IMR-90 (cell line): ENCODE measurements at places on chromosomes 7 and 10. TPM values are rescaled to one million over a fixed set of nuclear protein-coding genes. Genes with fewer than 3 reads are reported as not detected.

C10orf62 gene
- not detected in 2 replicates for polyA plus RNA-seq

RBP3 gene
- not detected in 2 replicates for polyA plus RNA-seq

HBP1 gene
- 19.0 and 27.1 TPM in 2 replicates for polyA plus RNA-seq

OR6V1 gene
- polyA plus RNA-seq: not detected in 2 replicates

SFR1 gene
- 2.0 and 2.3 TPM in 2 replicates for polyA plus RNA-seq

LLCFC1 gene
- not detected in 2 replicates for polyA plus RNA-seq

FOXI2 gene
- not detected in 2 replicates for polyA plus RNA-seq

PTN gene
- polyA plus RNA-seq: 186 and 187 TPM in 2 replicates

DNA sequence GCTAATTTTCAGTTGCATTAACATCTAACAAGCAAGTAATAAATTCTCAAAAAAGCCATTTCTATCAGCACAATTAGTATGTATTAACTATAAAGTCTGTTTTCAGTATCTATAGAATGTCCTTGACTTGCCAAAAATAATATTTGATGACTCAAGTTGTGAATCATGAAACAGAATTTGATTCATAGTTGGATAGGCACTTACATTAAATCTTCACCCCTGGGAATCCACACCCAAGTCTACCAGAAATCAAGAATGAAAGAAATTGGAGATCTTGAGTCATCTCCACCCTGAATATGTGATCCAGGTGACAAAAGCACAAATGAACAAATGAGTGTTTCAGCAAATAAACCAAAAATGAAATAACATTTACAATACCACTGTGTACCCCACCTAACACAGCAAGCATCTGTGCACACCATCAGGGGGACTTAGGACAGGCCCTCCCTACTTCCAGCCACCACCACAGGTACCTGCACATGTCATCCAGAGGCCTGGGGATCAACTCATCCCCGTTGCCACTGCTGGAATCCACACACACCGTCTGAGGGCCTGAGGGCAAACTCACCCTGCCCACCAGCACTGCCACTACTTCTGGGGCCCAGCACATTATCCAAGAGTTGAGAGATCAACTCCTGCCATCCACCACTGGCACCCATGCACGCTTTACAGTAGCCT lies 160.1 kb downstream of the MTERF1 start:
- H3K4me3 ChIP-seq: no peak overlapping the region
- H3K27me3 ChIP-seq: no peaks in the 10 kb centered on the region
- no peak overlapping the region for H3K27ac ChIP-seq
- no peaks in the 10 kb centered on the region for H3K36me3 ChIP-seq
- H3K4me1 ChIP-seq: no peaks in the 10 kb centered on the region

DNA sequence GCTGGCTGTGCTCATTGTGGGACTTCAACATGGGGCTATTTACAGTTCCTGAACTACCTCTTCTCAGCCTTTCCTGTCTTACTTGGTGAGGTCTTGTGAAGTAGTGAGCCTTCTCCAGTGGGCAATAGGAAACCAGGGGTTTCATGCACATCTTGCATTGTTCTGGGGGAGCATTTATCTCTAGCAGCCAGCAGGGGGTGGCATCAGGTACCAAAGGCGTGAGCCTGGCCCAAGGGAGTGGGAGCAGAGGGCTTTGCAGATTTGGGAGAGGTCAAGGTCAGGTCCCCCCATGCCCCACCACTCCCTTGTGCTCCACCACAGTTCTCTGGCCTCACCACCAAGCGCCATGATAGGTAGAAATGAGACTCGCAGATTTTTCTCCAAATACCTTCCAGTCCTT lies 85.4 kb upstream of the NPTX2 start:
- DNase-seq: no peak
- H3K4me3 ChIP-seq: no peak overlapping the region
- no peaks in the 10 kb centered on the region for H3K36me3 ChIP-seq
- no peaks in the 10 kb centered on the region for H3K27me3 ChIP-seq

DNA sequence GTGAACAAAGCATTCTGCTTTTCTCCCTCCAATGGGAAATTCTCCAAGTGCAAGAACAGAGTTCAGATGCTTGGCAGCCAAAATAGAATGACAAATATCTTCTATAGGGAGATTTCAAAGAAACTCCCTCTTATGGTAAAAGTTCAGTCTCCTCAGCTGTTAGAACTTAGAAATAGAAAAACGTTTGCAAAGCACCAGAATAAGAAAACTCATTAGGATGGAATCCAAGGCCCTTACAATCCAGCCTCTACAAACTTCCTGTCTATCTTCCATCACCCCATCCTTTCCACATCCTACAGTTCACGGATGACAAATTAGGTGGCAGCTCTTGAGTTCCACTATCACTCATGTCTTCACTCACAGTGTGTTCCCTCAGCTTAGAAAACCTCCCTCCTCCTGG lies 25.7 kb downstream of the FAM13C start:
- peak overlapping the region; percentile 94; the same call in 1 of the 2 replicates for H3K27ac ChIP-seq
- H3K36me3 ChIP-seq: no peaks in the 10 kb centered on the region
- no peak overlapping the region for H3K4me3 ChIP-seq
- DNase-seq: peak; percentile 74

GRCh38 chr10:87650838-87651589 lies 8.7 kb upstream of the PAPSS2 start:
- no peaks in the 10 kb centered on the region for H3K36me3 ChIP-seq
- no peaks in the 10 kb centered on the region for H3K27me3 ChIP-seq
- no peak overlapping the region for H3K27ac ChIP-seq
- H3K4me1 ChIP-seq: no peaks in the 10 kb centered on the region

DNA sequence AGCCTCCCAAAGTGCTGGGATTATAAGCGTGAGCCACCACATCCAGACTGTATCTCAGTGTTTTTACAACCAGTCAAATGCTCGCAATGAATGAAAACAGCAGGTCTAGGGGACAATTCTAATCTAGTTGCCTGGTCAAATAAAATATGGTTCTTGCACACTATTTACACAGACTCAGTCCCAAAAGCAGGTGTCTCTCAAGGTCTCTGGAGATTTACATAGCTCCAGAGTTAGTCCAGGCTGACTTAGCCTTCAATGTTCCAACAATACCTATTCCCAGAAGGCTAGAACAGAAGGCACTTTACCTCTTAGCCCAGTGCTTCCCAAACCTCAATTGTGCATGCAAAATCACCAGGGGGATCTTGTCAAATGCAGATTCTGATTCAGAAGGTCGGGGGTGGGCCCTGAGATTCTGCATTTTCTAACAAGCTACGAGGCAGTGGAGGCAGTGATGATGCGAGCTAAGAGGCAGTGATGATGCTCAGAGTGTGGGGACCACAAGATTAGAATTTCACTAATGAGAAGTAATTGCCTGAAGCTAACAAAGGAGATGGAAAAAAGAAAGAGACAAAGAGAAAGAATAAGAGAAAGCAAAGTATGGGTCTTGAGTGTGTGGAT lies 6.4 kb downstream of the KIAA1549 start:
- H3K27ac ChIP-seq: no peak overlapping the region
- DNase-seq: no peak
- no peaks in the 10 kb centered on the region for H3K27me3 ChIP-seq
- no peak overlapping the region for H3K4me3 ChIP-seq
- no peaks in the 10 kb centered on the region for H3K36me3 ChIP-seq

DNA sequence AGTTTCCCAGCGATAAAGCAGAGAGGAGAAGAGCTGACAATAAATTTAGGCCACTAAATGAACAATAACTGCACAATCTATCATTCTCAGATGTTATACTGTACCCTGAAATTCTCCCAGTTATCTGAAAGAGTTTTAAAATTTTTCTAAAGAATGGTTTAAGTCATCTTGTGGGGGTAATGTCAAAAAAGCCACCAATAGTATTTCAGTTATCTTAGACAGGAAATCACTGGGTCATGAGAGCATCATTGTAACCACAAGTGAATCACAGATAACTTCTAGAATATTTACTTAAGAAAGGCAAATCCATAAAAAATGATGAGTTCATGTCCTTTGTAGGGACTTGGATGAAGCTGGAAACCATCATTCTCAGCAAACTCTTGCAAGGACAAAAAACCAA lies 147.1 kb downstream of the DNAJB9 start:
- no peaks in the 10 kb centered on the region for H3K36me3 ChIP-seq
- no peak overlapping the region for H3K4me3 ChIP-seq
- H3K4me1 ChIP-seq: no peaks in the 10 kb centered on the region

GRCh38 chr10:27736396-27736795 lies 9.2 kb downstream of the MKX start:
- no peak overlapping the region for H3K4me3 ChIP-seq
- H3K27me3 ChIP-seq: peaks cover 4% of the 10 kb centered on the region
- DNase-seq: peak; percentile 34
- H3K36me3 ChIP-seq: no peaks in the 10 kb centered on the region
- H3K4me1 ChIP-seq: no peaks in the 10 kb centered on the region

DNA sequence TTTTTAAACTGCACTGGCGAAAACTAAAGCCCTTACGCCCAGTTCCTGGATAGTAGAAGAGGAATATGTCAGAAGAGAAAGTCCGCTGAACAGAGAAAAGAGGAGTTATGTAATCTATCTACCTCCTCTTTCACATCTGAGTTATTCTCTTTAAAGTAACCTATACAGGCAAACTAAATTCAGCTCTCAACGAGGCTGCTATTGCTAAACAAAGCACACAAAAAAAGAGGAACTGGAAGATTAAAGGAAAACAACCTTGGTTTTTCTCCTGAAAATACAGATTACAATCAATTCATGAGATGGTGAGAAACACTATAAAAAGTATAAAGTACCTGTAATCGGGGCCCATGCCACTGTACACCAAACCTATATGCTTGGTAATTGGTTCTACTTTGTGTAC lies 5.8 kb downstream of the PSMA2 start:
- no peak overlapping the region for H3K27ac ChIP-seq
- H3K36me3 ChIP-seq: peaks cover 21% of the 10 kb centered on the region
- DNase-seq: no peak
- peaks cover 2% of the 10 kb centered on the region; the same call in 1 of the 2 replicates for H3K4me1 ChIP-seq

DNA sequence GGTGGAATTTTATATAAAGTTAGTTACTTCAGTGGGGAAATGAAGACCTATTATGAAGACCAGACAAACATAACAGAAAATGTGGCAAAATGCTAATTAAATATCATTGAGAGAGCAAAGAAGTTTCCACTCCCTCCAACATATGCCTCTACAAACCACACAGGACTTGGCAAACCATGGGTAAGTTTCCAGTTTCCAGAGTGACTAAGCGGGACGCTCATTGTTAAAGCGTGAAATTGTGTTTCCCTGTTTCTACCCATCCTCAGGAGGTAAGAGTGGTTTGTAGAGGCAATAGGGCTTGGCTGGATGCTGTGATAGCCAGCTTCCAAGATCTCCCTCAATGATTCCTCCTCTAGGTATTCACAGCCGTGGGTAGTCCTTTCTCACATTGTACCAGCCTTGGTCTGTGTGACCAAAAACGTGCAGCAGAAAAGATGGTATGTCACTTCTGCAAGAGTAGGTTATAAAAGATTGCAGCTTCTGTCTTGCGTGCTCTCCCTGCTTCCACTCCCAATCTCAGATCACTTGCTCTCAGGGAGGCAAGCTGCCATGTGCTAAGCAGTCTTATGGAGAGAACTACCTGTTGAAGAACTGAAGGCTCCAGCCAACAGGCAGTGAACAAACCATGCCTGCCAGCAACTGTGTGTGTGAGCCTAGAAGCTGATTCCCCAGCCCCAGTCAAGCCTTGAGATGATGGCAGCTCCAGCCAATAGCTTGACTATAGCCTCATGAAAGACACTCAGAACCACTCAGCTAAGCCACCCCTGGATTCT lies 35.7 kb downstream of the CBX3 start:
- no peaks in the 10 kb centered on the region for H3K36me3 ChIP-seq
- no peak for DNase-seq
- H3K27ac ChIP-seq: no peak overlapping the region

- peak; percentile 70 for DNase-seq
- H3K36me3 ChIP-seq: peaks cover 20% of the 10 kb centered on the region
- H3K4me1 ChIP-seq: peaks cover 35% of the 10 kb centered on the region
- no peaks in the 10 kb centered on the region for H3K27me3 ChIP-seq
- no peak overlapping the region for H3K4me3 ChIP-seq
Observed at GRCh38 chr10:79268161-79268601, 79.1 kb upstream of the PPIF start.

GRCh38 chr10:116408719-116409118 lies 18.9 kb upstream of the PNLIPRP3 start:
- DNase-seq: no peak
- H3K4me1 ChIP-seq: no peaks in the 10 kb centered on the region
- H3K4me3 ChIP-seq: no peak overlapping the region
- no peaks in the 10 kb centered on the region for H3K27me3 ChIP-seq
- no peaks in the 10 kb centered on the region for H3K36me3 ChIP-seq
- no peak overlapping the region for H3K27ac ChIP-seq

DNA sequence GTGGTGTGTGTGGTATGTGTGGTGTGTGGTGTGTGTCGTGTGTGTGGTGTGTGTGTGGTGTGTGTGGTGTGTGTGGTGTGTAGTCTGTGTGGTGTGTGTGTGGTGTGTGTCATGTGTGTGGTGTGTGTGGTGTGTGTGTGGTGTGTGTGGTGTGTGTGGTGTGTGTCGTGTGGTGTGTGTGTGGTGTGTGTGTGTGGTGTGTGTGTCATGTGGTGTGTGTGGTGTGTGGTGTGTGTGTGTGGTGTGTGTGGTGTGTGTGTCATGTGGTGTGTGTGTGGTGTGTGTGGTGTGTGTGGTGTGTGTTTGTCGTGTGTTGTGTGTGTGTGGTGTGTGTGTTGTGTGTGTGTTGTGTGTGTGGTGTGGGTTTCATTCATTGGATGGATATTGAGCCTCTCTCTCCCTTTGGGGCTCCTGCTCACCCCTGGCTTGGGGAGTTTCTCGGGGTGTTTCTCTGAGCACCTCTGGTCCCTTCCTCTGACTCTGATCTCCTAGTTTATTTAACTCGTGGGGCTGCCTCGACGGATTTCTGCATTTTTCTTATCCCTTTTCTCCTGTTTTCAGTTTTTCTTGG lies 145.8 kb downstream of the DNAJB6 start:
- H3K36me3 ChIP-seq: no peaks in the 10 kb centered on the region
- H3K27ac ChIP-seq: no peak overlapping the region
- no peak overlapping the region for H3K4me3 ChIP-seq
- H3K27me3 ChIP-seq: no peaks in the 10 kb centered on the region
- H3K4me1 ChIP-seq: no peaks in the 10 kb centered on the region

DNA sequence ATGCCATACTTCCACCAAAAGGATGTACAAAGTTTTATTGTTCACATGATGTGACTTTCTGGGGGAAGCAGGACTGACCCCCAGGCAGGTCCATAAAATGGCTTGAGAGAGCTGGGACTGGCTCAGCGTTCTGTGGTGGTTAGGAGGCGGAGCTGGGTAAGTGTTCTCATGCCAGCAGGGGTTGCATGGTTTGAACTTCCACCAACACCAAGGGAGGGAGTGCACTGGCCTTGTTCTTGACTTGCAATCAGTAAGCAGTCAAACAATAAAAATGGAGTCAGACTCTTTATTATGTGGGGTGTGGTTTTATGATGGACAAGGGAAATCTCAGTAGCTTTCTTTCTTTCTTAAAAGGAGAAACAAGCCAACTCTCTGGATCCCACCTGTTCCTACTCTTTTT lies 95.4 kb upstream of the PRR15 start:
- no peaks in the 10 kb centered on the region for H3K4me1 ChIP-seq
- no peaks in the 10 kb centered on the region for H3K27me3 ChIP-seq
- no peak overlapping the region for H3K27ac ChIP-seq
- no peak overlapping the region for H3K4me3 ChIP-seq
- DNase-seq: no peak

DNA sequence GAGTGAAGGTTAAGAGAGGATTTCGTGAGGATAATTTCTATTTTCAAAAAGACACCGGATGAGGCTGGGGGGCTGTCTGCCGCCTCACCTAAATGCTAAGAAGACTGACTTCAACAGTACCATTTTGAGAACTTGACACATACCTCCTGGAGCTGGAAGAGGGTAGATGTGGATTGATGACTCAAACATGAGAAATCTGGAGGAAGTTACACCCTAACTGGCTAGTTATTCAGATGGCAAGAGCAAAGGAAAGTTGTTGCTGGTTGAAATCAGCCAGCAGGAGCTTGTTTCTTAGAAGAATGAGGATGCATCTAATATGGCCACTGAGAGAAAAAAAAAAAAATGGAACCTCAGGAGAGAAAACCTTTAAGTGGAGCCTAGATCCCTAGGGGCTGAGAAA lies 76.2 kb upstream of the KIAA1217 start:
- H3K27ac ChIP-seq: no peak overlapping the region
- H3K4me1 ChIP-seq: no peaks in the 10 kb centered on the region
- no peak for DNase-seq
